HTR-8/SVneo (cell line): ENCODE measurements at places on chromosomes 1 and 21.

- DNase-seq = no peak
These were observed at the start of gene SLC37A1 for GRCh38 chr21:42513151-42513984. Gene SLC37A1, plus strand, starts transcription at chr21:42513852. Its CDS starts 4,603 bp downstream, at chr21:42518455.

- no peak for DNase-seq
These were observed 6.1 kb upstream of the SAMD11 start for GRCh38 chr1:917466-918091.

DNA sequence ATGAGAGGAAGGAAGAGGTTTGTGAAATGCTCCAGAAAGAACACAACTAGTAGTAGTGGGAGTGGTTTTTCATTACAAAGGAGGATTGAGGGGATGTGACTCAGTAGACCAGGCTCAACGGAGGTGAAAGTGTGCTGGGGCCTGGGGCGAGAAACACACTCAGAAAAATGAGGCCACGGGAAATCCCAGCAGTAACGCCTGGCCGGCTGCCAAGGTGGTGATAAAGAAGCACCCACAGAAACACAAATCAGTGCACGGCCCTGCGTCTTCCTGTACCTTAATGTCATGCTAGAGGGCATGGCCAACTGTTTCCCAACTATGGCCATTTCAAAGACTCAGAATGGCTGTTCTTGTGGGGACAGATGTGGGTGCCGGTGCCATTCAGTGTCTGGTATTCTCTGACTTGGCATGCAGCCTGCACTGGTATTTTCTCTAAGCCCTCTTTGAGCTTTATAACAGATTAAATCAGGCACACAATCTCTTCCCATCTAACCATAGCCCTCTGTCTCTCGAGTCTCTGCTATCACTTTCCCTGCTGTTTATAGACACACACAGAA lies 38.2 kb downstream of the URB2 start:
- peak; percentile 20 for DNase-seq

DNA sequence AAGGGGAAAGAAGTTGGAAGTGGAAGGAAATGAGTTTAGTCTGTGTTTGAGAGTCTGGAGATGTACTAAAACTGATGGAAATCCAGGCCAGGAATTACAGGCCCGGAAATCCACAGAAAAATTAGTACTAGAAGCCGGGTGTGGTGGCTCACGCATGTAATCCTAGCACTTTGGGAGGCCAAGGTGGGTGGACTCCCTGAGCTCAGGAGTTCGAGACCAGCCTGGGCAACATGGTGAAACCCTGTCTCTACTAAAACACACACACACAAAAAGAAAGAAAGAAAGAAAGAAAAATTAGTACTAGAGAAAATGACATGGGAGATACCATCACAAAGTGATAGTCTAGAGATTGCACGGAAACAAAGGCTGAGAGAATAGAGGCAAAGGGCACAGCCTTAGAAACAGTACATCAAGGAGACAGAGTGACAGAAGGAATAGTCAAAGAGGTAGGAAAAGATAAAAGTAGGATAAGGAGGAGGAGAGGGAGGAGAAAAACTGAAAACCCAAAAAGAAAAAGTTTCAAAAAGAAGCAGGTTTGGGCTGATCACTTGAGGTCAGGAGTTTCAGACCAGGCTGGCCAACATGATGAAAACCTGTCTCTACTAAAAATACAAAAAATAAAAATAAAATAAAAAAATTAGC lies 4.8 kb upstream of the TAF13 start:
- DNase-seq = no peak

DNA sequence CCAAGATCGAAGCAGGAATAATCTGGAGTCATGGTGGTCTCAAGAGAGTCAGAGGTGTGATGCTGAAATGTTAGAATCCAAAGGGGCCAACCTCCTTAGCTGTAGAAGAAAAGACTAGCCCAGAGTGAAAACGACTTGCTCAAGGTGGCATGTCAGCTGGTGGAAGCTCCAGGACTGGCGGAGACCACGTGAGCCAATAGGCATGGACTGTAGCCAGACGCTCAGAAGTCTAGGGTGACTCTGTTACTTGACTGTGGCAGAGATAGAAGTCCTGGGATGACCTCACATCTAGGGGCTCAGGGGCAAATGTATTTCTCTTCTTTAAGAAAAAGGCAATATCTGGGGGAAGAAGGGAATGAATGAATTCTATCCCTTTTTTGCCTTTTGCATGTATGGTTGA lies 267.4 kb downstream of the ATG4C start:
- no peak for DNase-seq

GRCh38 chr1:226063977-226064815 lies 1.7 kb downstream of the H3-3A start:
- DNase-seq = no peak

DNA sequence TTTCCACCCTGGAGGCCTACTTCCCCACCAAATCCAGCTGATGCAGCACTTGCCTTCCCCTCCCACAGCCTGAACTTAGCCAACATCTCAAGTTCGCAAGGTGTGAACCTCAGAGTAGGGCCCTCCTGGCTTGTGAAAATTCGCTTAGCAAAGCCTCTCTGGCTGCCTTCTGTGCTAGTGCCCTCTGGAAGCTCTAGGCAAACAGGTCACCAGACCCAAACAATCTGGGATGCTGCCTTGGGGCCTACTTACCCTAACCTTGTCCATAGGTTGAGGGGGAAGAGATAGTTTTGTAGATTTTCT lies 30.3 kb upstream of the TRABD2B start:
- DNase-seq = no peak

DNA sequence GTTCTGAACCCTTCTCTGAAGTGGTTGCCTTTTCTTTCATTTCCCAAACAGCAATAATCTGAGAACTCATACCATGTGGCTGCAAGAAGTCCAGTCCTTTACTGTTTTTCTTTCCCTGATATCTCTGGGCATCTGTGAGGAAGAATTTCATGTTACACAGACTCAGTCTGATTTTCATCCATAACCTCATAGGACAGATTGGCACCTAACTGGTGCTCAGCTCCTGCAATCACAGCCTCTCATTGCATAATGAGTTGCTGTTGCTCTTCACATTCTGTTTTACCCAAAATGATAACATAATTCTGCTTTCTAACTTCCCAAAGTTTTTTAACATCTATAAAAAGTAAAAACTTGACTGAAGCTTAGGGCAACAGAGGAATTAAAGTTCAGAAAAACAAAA lies 472.2 kb upstream of the PBX1 start:
- no peak for DNase-seq

GRCh38 chr1:241270016-241270415 lies 87.0 kb downstream of the RGS7 start:
- no peak for DNase-seq

- DNase-seq = no peak
These were observed 42.8 kb downstream of the PRDM15 start for GRCh38 chr21:41836166-41837015.

- DNase-seq = no peak
These were observed 17.8 kb upstream of the MAGI3 start for GRCh38 chr1:113372546-113372945.

DNA sequence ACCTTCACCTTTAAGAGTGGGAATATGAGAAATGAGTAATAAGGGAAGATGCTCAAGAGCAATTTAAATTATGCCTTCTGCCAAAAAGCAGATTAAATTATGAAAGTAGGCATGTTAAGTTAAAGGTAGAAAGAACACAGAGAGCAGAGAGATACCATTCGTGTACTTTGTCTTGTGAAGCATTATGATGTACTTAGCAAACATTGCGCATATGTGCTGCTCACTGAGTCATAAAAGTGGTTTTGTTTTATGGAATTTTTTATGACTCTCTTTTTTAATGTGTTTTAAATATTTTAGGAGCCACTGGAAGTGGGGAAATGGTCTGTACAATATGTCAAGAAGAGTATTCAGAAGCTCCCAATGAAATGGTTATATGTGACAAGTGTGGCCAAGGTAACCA lies 35.3 kb downstream of the MTF2 start:
- no peak for DNase-seq

DNA sequence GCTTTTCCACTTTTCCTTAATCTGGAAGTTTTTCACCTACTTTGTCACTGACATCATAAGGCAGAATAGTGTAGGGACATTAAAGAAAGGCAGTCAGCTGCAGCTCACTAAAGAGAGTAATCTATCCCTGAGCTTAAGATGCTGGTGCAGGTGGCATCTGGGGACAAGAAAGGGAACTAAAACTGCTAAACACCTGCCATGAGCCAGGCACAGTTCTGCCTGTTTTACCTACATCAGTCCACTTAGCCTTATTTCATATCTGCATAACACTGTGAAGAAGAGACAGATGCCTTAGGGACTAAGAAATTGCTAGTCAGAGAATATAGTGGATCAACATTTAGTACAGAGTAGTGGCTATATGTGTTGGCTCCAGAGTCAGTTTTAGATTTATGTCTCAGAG lies 88.1 kb downstream of the GPATCH2 start:
- no peak for DNase-seq

DNA sequence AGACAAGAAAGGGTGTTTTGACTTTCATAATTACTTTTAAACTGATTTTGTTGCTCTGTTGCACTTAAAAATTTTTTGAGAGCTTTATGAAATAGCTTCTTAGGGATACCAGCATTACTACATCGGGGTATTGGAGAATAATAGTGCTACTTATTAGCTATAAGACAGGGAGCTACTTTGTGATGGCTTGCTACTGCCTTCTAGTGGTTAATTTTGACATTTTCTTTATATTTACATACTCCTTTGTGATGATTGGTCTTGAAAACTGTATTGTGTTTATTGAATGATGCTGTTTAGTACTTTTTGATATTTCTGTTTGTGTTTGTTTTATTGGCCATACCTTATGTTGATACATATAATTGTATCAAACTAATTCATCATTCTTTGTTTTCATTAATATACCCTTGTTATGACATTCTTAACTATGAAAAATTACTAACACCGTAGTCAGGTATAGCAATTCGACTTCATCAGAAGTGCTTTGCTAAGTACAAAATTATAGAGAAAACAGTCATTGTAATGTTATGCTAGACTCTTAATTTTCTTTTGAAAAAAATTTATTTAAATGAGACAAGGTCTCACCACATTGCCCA lies 85.5 kb downstream of the CLIC4 start:
- DNase-seq = peak; percentile 45

DNA sequence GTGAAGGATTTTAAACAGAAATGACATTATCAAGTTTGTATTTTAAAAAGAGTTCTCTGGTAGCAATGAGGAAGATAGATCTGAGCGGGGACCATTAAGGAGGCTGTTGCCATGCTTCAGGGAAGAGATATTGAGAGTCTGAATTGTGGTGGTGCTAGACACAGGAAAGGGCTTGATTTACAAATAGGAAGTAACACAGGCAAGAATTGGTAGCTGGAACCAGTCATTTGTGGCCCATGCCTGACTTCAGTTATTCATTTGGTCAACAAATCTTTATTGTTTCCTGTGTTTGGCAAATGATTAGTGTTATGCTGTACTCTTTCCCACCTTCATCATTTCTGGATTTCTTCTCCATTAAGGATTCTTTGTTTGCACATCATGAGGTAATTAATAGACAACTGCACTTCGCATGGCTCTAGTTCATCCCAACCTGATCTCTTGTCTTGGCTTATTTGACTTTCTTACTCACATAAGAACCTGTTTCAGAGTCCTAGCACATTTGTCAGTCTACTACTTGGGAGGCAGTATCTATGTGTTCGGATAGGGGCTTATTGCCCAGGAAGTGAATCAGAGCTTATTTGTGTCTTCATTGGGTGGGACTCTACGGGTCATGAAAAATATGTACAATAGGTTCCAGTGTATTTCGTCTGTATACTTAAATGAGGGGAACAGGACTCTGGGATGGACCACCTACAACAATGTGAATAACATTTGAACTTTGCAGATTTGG lies 32.3 kb downstream of the EEIG2 start:
- no peak for DNase-seq

DNA sequence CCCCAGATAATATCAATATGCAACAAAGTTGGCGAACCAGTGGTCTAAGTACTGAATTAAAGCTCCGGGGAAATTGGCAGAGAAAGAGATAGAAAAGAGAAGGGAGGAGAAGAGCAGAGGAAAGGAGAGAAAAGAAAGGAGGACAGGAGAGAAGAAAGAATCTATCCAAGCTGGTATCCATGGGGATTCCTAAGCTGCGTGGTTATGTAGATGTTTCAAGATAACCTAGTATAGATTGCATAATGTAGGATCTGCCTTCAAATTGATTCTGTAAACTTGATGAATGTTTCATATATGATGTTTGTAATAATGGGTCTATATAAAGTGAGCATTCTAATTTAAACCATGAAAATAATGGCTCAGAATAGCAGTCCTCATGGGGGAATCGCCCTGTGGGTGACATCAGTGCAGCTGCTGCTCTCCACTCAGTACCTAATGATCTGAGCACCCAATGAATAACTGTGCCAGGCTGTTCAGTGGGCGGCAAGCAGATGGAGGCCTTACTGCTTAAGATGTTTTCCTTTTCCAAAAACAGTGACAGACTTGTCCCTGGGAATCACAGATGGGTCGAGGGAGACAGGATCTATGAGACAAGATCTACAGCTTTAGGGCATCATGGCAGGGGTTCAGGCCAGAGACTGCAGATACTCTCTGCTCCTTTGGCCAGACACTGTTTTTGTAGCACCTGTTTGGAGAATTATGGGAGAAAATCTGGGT lies 78.0 kb downstream of the LAMC2 start:
- DNase-seq = no peak

- no peak for DNase-seq
These were observed at the start of gene DLGAP3 for GRCh38 chr1:34929497-34929852. Gene DLGAP3, minus strand, starts transcription at chr1:34929650. Its CDS starts 24,267 bp downstream, at chr1:34905383.

DNA sequence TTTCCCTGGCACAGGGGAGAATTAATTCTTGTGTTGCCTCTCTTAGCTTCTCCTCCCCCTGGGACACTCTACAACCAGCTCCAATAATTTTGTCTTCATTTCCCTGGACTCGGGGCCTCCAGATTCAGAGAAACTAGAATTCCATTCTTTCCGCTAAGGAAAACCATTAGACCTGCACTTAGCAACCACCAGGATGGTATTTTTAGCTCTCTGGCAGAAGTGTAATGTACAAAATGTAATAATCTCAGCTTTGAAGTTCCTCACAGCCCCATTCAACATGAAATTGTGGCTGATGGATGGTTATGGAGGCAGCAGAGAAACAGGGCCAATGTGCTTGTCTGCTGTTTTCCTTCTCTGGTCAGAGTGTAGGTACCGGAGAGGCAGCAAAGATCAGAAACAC lies 113.8 kb downstream of the KCND3 start:
- DNase-seq = no peak

DNA sequence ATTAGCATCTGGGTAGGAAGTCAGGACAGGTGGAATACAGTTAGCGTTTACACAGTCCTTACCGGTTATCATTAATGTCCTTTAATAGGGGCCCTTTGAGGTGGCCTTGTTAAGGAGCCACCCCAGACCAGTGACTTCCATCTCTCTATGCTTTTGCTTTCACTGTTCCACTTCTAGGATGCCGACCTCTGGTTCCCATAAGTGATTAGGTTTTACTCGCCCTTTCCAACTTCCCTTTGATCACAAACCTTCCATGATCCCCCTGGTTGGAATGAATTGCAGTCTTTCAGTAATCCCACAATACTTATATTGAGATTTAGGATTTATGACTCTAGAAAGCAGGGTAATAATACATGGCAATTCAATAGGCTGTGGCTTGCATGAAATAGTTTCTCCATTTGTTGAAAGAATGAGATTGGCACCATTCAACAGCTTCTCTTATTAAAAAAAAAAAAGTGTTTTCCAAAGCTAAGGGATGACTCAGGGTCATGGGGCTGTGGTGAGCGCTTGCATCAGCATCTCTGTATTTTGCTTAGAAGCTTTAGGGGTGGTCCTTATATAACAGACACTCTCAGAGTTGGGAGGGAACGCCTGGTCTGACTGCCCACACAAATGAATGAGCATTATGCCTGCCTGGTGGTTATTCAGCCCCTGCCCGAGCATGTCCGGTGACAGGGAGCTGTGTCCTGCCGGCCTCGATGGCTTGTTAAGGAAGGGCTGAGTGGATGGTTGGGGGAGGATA lies 110.5 kb downstream of the CNIH3 start:
- DNase-seq = peak; percentile 64

- DNase-seq = no peak
These were observed 83.4 kb downstream of the SLC16A1 start for GRCh38 chr1:112872551-112872962.
